ENCODE measurements at places on chromosomes 12 and 14.

- DNase-seq: no peak
Measured at GRCh38 chr14:104229534-104230055, 91.2 kb downstream of the KIF26A start.

GRCh38 chr12:68784015-68784414 lies 24.0 kb upstream of the MDM2 start:
- DNase-seq: no peak

DNA sequence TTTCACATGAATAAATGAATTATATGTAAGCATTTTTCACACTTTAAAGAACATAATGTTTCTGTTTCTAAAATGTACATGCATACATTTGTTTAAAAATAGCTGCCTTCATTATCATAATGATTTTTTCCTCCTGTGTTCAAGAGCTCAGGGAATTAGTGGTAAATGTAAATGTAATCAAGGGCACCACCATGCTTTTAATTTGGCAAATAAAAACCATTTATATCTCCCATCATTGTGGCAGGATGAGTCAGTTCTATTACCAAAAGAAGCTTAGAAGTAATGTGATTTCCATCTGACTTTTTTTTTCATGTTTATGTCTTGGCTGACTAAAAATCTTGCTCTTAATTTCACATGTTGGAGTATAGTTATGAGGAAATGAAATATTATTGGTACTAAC lies 176.1 kb downstream of the GXYLT1 start:
- DNase-seq: no peak

- DNase-seq: no peak
Measured at GRCh38 chr12:27555925-27556778, 32.1 kb downstream of the PPFIBP1 start.

DNA sequence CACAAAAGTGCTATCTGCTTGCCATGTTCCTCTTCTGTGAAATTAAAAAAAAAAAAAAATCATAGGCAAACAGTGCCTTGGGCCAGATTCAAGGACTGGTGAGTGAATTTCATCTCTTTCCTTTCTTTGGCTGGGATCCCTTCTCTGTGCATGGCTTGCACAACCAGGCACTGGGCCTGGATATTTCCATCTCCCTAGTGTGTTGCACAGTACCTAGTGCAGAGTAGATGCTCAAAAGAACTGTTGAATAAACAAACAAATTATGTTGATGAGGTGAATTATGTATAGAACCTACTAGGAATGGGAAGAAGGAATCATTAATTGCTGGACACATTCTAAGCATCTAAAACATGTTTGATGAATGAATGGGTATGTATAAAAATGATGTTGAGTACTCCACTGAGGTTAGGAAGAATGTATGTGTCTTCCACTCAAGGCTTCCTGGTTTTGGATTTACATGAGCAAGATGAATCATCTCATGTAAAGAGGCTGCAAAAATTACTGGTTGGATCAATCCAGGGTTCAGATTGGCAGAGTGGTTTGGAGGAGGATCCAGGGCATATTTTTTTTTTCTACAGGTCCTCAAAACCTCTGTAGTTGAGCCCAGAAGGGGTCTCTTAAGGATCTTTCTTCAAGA lies 93.2 kb downstream of the EMP1 start:
- no peak for DNase-seq

GRCh38 chr12:109291521-109292341 lies 17.4 kb downstream of the FOXN4 start:
- no peak for DNase-seq

GRCh38 chr14:105847400-105847799 lies 321.0 kb downstream of the TMEM121 start:
- DNase-seq: no peak

DNA sequence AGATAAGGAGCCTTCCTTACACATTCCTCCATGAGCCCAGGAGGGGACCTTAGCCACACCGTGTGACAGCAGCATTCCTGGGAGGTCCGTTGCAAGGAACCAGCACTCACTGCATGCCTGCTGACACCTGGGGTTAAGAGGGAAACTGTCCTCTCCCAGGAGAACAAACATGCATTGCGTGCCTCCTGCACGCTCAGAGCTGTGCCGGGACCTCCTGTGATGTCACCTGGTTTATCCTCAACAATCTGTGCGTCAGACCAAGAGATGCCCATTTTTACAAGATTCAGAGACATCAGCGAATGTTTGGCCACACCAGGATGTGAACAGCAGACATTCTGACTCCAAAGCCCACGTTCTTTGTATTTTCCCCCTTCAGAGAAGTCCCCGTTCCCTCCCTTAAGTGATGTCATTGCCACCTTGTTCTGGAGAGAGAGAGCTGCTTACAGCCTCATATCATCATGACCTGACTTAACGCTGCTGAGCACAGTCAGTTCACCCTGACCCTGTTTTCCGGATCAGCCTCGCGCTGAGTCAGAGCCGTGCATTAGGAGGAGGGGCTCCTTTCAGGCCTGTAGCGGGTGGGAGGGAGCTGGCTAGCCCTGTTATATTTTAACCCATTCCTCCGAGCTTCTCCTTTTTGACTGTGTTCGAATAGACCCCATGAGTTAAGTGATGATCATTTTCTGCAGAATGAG lies 36.2 kb downstream of the TMEM120B start:
- DNase-seq: no peak

- no peak for DNase-seq
Measured at GRCh38 chr14:89589400-89590118, 172.5 kb upstream of the FOXN3 start.

- DNase-seq: no peak
Measured at GRCh38 chr14:50714450-50715073, 46.5 kb upstream of the SAV1 start.

DNA sequence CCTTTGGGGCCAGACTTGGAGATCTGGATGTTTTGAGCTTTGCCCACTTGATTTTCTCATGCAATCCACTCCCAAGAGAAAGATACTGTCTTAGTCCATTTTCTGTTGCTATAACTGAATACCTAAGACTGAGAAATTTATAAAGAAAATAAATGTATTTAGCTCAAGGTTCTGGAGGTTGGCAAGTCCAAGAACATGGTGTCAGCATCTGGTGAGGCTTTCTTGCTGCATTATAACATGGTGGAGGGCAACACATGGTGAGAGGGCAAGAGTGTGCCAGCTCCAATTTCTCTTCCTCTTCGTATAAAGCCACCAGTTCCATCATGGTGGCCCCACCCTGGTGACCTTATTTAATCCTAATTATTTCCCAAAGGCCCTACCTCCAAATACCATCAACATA lies 39.6 kb upstream of the NFKBIA start:
- no peak for DNase-seq

DNA sequence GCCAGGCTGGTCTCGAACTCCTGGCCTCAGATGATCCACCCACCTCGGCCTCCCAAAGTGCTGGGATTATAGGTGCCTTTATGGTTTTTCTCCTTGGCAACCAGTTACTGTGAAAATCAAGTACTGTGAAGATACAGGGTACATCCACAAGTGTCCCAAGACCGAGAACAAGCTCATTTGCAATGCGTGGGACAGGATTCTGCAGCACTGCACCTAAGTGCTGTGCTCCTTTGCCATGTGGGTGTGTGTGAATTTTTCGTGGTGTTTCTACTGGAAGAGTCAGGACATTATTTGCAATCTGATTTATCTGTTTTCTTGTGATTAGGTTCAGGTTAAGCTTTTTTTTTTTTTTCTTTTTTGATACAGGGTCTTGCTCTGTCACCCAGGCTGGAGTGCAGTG lies 7.1 kb upstream of the C14orf93 start:
- DNase-seq: no peak

DNA sequence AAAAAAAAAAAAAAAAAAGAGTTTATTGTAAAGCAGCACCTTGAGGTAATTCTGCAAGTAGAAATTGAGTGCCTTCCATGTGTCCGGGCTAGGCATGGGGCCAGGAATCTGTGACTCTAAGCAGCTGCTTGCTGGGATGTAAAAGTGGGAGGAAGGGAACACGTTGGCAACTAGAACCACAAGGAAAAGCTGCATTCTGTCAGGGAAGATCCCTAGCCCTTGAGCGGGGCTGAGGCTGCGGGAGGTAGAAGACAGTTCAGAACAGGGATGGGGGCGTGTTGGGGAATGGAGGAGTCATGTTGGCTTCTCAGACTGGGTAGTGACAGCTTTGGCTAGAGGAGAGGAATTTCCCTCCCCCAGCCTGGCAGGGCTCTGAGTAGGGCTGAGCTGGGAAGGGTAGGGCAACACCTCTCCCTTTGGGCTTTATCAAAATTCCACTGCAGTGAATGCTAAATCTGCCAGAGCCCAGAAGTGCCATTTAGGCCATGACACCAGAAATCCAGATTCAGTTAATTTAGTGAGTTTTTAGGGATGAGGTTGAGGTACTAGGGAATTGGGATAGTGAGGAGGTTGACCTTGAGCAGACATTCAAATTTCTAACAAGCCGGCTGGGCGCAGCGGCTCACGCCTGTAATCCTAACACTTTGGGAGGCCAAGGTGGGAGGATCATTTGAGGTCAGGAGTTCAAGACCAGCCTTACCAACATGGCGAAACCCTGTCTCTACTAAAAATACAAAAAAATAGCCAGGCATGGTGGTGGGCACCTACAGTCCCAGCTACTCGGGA lies 3.4 kb upstream of the TRAFD1 start:
- no peak for DNase-seq

- peak; percentile 39 for DNase-seq
Measured at GRCh38 chr12:46266382-46266791, 2.5 kb downstream of the SLC38A1 start.

GRCh38 chr14:52020866-52021717 lies 31.7 kb downstream of the RTRAF start:
- no peak for DNase-seq

DNA sequence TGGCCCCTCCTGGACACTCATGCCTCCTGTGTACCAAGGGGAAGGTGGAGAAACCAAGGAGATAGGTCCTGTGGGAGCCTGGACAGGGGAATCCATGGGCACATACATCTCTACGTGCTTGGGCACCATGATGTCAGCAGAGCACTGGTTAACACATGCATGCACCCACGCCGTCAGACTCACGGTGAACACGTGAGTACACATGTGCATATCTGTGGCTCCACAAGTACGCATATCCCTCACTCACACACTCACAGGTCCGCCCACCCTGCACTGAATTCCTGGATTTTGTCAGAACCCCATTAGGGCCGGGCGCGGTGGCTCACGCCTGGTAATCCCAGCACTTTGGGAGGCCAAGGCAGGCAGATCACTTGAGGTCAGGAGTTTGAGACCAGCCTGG lies 29.1 kb upstream of the COX6A1 start:
- DNase-seq: no peak

DNA sequence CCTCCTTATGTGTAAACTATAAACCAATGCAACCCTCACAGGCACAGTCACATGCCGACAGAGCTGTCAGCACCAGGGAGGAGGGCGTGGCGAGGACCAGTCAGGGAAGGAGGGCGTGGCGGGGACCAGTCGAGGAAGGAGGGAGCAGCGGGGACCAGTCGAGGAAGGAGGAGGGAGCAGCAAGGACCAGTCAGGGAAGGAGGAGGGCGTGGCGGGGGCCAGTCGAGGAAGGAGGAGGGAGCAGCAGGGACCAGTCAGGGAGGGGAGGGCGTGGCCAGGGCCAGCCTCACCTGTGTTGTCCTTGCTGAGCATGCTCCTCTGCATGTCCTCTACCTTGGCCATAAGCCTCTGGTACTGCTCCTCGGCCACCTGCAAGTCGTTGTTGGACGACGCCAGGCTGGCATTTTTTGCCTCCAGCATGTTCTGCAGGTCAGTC lies 24.2 kb downstream of the GOLGA3 start:
- no peak for DNase-seq

- no peak for DNase-seq
Measured at GRCh38 chr12:50574601-50575348, 70.0 kb downstream of the DIP2B start.

DNA sequence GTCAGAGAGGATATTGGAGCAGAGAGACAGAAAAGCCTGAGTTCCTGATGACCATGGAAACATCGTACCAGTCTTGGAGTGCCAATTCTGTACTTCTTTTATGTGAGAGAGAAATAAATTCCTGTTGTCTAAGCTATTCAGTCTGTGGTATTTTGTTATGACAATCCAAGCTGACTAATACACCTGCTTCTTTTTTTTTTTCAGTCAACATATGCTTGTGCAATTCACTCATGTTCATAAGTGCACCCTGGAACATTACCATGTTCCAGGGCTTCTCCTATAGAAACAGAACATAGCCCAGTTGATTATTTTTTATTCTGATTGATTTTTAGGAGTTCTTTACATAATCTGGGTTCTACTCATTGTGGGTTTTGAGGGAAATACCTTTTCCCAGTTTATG lies 1.7 kb upstream of the CHPT1 start:
- no peak for DNase-seq

GRCh38 chr14:95488376-95489213 lies 27.9 kb downstream of the SYNE3 start:
- no peak for DNase-seq

- DNase-seq: no peak
Measured at GRCh38 chr12:120668868-120669840, 17.8 kb upstream of the MLEC start.

DNA sequence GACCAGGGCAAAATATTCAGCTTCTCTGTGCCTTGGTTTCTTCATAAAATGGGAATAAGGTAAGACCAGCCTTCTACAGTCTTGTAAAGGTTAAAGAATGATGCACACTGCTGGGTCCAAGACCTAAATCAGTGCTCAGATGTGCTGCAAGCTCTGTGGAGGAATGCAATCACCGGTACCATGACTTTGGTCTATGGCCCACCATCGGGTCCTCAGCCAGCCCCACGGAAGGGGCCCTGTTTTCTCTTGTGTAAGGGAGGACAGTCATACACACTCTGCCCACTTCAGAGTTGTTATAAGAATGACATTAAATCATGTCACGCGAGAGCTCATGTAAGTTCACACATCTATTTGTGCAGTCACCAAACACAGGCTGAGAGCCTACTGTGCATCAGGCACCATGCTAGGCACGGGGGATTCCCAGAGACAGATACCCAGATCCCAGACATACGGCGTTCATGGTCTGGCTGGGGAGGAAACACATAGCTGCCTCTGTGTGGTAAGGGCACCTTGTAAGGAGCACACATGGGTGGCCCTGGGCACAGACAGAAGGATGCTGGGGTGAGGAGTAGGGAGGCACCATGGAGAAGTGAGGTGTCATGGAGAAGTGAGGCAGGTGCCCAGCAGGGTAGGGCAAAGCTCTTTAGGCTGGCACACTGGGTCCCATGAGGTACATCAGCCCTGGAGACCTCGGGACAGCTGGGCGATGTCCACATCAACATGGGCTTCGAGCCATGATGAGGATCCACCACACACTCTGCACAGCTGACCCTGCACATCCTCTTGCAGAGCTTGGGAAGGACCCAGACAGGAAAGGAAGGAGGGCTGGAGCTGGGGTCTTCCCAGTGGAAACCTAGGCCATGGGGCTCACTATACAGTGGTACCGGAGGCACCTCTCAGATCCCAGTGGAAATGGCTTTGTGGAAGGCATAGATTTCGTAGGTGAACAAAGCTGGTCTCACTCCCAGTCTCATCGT lies 190.4 kb upstream of the DIO3 start:
- no peak for DNase-seq
